Activated naive CD4-positive, alpha-beta T cell treated with anti-CD3 and anti-CD28 coated beads, Interleukin-2, amount 10 ng/mL, durations not matched to agents 7 days and 5 days (primary cell): ENCODE measurements at places on chromosomes 2 and 18.

- no peak for DNase-seq
Measured at GRCh38 chr18:49473721-49474120, 13.3 kb upstream of the DYM start.

GRCh38 chr2:169623235-169623634 lies 39.1 kb downstream of the PPIG start:
- no peak for DNase-seq

DNA sequence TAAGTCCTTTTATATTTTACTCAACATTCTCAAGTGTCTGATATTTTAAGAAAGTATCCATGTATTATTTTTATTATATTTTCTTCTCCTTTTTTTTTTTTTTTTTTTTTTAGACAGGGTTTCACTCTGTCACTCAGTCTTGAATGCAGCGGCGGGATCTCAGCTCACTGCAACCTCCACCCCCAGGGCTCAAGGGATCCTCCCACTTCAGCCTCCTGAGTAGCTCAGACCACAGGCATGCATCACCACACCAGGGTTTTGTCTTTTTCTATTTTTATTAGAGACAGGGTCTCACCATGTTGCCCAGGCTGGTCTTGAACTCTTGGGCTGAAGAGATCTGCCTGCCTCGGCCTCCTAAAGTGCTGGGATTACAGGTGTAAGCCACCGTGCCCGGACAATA lies 212.1 kb downstream of the TCF4 start:
- no peak for DNase-seq

- DNase-seq: no peak
Measured at GRCh38 chr2:142165790-142166189, 35.0 kb upstream of the LRP1B start.

- DNase-seq: no peak
Measured at GRCh38 chr2:58645017-58645416, 403.9 kb upstream of the FANCL start.

DNA sequence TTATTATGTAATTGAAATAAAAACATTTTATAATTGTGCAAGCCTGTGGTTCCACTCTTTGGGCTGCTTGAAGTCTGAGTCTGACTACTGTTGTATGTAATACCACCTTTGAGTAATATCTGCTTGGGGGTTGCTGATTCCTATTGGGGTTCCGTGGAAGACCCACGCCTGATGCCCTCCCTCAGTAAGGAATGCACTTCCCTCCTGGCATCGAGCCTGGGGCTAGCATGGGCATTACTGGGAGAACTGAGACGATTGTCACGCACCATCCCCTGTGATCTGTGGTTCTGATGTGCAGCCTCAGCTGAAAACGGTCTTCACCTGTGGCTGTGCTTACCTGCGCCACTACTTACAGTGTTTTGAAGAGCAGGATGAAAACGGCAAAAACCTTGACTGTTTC lies 32.7 kb upstream of the RBM44 start:
- no peak for DNase-seq

DNA sequence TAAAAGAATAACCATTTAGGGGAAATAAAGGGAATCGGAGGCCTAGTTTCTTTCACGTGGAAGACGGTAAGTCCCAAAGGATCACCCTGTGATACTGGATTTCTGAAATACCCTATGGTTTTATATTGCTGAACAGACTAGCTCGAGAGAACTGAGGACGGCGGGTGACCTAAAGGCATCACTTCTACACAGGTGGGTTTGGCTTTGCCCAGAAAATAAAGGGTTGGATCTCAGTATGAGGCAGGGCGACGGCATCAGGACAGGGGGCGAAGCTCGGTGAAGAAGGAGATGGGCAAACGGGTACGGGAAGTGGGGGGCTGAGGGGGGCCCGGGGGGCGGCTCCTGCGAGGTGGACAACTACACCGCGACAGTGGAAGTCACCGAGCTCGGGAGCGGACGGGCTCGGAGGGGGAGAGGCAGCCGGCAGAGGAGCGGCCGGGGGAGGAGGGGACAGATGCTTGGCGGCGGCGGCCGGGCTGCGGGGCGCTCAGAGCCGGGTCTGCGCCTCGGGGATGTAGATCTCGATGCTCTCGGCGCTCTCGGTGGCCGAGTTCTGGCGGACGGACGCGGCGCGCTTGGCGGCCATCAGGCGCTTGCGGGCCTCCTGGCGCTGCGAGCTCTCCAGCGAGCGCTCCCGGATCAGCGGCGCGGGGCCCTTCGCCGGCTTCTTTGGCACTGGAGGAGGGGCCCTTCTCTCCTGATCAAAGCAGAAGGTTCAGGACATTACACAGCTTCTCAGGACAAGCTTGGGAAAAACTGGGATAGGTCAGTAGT lies 48.9 kb downstream of the TGIF1 start:
- peak; percentile 23 for DNase-seq

GRCh38 chr18:2009942-2010697 lies 561.2 kb downstream of the METTL4 start:
- DNase-seq: no peak

- DNase-seq: no peak
Measured at GRCh38 chr2:164657129-164657528, 35.8 kb upstream of the GRB14 start.

DNA sequence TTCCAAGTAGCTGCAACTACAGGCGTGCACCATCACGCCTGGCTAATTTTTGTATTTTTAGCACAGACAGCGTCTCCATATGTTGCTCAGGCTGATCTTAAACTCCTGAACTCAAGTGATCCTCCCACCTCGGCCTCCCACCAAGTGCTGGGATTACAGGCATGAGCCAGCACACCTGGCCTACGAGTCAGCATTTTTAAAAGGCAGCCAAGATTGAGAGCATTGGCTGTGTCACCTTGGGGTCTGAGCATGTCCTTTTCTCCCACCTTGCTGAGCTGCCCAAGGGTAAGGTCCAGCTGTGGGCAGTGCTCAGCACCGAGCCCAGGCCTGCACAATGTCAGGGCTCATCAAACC lies 142.8 kb upstream of the LMAN1 start:
- DNase-seq: no peak

- no peak for DNase-seq
Measured at GRCh38 chr18:2572171-2572569, 813 bp downstream of the NDC80 start.

DNA sequence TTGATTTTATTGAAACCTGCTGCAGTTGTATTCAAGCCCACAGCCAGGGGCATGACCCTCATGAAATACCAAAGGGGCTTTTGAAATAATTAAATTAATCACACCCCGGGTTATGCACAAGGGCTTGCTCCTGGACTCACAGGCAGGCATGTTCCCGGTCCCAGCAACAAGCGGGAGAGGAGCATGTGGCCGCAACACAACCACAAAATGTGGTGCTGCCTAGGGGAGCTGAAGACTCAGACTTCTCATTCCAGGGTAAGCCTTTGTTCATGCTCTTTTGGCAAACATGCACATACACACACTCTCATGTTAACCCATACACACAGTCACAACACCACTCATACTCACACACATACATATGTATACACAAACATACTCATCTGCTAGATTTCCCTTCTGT lies 233.7 kb upstream of the SMAD2 start:
- DNase-seq: no peak

DNA sequence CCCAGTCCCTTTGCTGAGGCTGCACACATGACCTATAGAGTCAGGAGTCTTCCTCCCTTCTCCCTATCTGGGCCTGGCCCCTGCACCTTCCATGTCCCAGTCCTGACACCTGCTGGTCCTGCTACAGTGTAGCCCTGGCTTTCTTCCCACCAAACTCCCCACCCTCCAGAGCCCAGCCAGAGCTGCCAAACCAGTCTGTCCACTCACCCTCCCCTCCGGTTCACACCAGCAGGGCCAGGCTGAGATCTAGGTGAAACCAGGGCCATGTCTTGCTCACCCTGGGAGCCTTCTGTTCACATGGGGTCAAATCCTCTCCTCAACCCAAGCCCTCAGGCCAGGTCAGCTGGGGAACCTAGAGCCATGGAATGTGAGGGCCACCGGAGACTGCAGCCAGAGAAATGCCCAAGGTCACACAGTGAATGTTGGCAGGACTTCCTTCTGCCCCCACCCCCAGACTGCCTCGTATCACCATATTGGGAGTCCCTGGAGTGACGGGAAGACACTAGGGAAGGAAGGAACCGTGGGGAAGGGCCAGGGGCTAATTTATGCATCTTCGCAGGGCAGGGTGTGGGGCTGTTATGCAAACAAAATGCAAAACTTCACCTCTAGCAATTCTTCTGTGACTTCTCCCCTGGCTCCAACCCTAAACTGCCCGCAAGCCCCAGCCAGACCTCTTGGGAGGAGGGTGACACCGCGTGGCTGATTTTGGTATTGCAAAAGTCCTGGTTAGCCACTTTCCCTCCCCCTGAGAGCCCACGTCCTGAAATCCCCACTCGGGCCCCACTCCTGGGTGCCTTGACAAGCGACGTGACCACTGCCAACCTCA lies 14.6 kb downstream of the TNS1 start:
- peak; percentile 82 for DNase-seq

GRCh38 chr18:66759050-66759828 lies 155.3 kb upstream of the CDH19 start:
- no peak for DNase-seq

DNA sequence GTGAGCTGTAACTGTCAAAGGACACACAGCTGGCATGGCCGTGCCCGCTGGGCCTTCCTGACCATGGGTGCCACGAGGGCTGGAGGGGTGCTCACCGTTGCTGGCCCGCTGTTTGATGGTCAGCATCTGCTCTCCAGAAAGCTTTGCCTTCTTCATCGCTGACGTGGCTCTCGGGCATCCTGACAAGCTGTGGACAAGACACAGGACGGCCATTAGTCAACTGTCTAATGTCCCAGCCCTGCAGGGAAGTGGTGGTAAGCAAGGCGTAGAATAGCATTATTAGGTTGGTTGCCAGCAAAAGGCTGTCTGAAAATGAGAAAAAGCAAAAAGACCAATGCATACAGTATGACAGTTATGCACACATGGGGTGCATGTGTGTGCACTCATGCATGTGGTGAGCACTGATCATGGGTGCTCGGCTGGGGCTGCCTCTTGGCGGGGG lies 64.7 kb upstream of the PXDN start:
- DNase-seq: no peak
